Endodermal cell (in vitro differentiated cells): ENCODE measurements at places on chromosomes 3 and 15. TPM values are rescaled to one million over a fixed set of nuclear protein-coding genes. Genes with fewer than 3 reads are reported as not detected.

DNA sequence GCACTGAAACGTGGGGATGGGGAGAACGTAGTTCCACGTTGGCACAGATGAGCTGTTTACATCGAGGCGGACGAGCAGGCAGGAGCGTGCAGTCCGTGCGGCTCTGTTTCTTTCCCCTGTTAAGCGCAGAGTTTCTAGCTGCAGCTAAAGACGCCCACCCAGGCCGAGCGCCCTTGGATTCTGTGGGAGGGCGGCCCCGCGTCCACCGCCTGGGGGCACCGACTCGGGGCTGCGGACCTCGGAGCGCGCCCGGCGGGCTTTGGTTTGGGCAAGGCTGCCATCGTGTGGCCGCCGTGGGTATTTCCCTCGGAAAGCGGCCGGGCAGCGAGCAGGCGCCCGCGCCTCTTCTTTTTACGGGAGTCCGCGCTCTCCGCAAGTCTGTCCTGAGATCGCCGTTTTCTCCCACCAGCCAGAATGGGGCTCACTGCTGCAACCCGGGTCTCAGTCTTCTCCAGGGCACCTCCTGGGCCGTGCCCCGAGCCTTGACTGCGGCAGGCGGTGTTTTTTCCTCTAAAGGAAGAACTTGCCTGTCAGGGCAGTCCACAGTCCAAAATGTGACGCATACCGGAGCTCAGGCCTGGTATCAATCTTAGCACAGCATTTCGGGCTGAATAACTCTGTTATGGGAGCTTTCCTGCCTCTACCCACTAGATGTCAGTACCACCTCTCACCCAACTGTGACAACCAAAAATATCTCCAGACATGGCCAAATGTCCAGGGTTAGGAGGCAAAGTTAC is 219.9 kb upstream of the IGF1R start:
- DNase-seq: peak; percentile 94

DNA sequence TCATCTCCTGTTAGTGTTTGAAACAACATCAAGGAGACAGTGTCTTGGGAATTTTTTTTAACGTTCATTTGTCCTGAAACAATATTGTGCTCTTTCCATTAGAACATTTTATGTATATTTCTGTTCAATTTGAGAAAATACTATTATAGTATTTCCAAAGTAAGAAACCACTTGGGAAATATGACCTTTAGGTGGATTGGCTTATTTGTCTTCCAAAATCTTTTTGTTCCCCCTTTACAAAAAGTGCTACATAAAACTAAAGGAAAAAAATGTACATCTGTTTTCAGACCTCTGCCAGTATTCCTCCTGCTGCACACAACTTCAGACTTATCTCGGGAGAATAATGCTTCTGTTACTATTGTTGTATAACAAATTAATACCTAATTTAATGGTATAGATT is 165.9 kb upstream of the AGTR1 start:
- no peak for DNase-seq

DNA sequence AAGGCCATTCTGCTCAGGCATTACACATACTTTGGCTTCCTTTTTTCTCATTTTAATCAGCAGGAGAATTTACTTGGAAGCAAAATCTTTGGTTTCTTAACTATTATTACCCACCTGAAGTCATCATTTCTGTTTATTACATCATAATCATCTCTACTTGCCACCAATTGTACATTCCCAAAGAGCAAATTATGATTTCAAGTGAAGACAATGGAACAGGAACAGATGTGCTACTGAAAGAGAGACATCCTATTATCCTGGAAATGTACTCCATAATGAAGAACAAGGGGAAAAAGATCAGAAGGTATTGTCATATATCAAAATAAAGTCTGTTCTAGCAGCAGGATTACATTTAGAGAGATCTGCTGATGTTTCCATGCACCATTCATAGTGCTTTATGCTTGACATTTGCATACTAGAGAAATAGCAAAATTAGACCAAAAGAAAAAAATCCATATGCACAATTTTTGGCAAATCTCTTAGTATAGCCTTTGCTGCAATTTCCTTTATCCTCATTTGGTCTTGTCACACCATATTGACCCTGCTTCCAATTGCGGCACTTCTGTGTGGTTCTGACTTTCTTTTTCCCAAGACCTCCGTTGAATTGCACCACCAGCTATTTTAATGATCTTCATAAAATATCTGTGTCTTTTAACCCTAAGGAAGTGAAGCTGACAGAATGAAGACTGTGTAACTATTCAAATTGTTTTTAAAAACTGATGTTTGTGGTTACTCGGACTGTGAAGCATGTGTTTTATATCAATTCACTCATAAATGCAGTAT is 683.8 kb downstream of the ZNF385D start:
- no peak for DNase-seq

RTP1 gene
- total RNA-seq: not detected in 3 replicates

TRIP4 gene
- 22.6 to 30.6 TPM (median 26.5 TPM) in 3 replicates for total RNA-seq

SLC28A2 gene
- 0.42 to 6.8 TPM (median 4.4 TPM) in 3 replicates for total RNA-seq
